ENCODE measurements at places on chromosomes 2 and 18. TPM values are rescaled to one million over a fixed set of nuclear protein-coding genes. Genes with fewer than 3 reads are reported as not detected.

Gene TTR
- total RNA-seq, result not detected

Gene KCNE4
- total RNA-seq, result 10.9 TPM

Gene SNRPD1
- 21.0 TPM for total RNA-seq

Gene ABCG8
- total RNA-seq, result not detected

Gene GPR45
- total RNA-seq, result not detected

GRCh38 chr2:219252900-219253752 lies at the start of gene TUBA4B:
Gene TUBA4B (plus strand): TSS chr2:219253243. CDS start chr2:219253408, 165 bp downstream.
- H3K4me3 ChIP-seq, result peak within 1 kb of the TSS; percentile 76
- peak within 1 kb of the TSS; percentile 8 for H3K27ac ChIP-seq
- no peaks in the 10 kb centered on the region for H3K27me3 ChIP-seq
- H3K4me1 ChIP-seq, result no peaks in the 10 kb centered on the region
- DNase-seq, result peak; percentile 86
- no peaks in the 10 kb centered on the region for H3K36me3 ChIP-seq

- peaks cover 5% of the 10 kb centered on the region for H3K36me3 ChIP-seq
- no peak overlapping the region for H3K27ac ChIP-seq
- H3K4me3 ChIP-seq, result no peak overlapping the region
- H3K4me1 ChIP-seq, result no peaks in the 10 kb centered on the region
These were observed 51.8 kb downstream of the ATIC start for GRCh38 chr2:215363461-215364156.

Gene PRKAG3
- 0.19 TPM for total RNA-seq

DNA sequence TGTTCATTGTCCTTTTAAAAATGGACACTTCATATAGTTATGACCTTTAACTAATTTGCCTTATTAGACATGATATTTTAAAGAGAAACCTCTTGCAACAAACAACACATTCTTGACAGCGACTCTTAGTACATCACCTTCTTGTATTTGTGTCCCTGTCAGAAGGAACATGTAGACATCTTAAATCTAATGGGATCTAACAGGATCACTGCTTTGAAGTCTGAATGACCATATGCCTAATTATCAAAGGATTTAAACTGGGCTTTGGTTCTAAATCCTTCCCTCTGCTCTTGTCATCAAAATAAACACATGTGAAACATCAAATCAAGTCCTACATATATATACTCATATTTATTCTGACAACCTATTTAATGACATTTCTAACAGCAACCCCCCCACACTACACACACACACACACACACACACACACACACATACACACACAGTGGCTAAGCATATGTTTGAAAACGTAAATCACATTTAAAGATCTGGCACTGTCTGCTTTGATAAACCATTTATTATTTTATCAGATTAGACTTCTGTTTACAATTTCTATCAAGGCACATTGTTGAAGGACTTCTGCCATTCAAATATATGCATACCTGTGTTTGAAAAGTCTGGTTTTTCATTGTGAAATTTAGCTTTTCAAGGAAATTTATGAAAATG lies 4.2 kb downstream of the GALNT13 start:
- no peaks in the 10 kb centered on the region for H3K27me3 ChIP-seq
- H3K4me1 ChIP-seq, result no peaks in the 10 kb centered on the region
- no peak for DNase-seq
- no peak overlapping the region for H3K27ac ChIP-seq
- H3K4me3 ChIP-seq, result no peak overlapping the region

Gene AQP12B
- total RNA-seq, result not detected

GRCh38 chr2:204510709-204511420 lies 34.4 kb upstream of the PARD3B start:
- H3K4me1 ChIP-seq, result no peaks in the 10 kb centered on the region
- H3K4me3 ChIP-seq, result no peak overlapping the region
- peaks cover 2% of the 10 kb centered on the region for H3K27me3 ChIP-seq
- H3K27ac ChIP-seq, result no peak overlapping the region
- DNase-seq, result no peak

Gene RGPD3
- total RNA-seq, result 0.18 TPM

Gene SLC8A1
- 30.5 TPM for total RNA-seq

- H3K36me3 ChIP-seq, result no peaks in the 10 kb centered on the region
- H3K4me3 ChIP-seq, result no peak overlapping the region
- H3K27ac ChIP-seq, result no peak overlapping the region
- no peaks in the 10 kb centered on the region for H3K27me3 ChIP-seq
- DNase-seq, result no peak
These were observed 30.7 kb upstream of the DUSP2 start for GRCh38 chr2:96175951-96176350.

GRCh38 chr18:12694032-12694431 lies 8.5 kb downstream of the CEP76 start:
- no peaks in the 10 kb centered on the region for H3K36me3 ChIP-seq
- H3K4me1 ChIP-seq, result no peaks in the 10 kb centered on the region
- no peaks in the 10 kb centered on the region for H3K27me3 ChIP-seq

GRCh38 chr2:201313362-201313761 lies 43.8 kb downstream of the FLACC1 start:
- no peaks in the 10 kb centered on the region for H3K4me1 ChIP-seq
- H3K27me3 ChIP-seq, result no peaks in the 10 kb centered on the region
- no peak overlapping the region for H3K27ac ChIP-seq
- DNase-seq, result no peak

- no peak overlapping the region for H3K27ac ChIP-seq
- no peaks in the 10 kb centered on the region for H3K4me1 ChIP-seq
- H3K27me3 ChIP-seq, result peaks cover 1% of the 10 kb centered on the region
- DNase-seq, result no peak
- no peaks in the 10 kb centered on the region for H3K36me3 ChIP-seq
These were observed 260.2 kb downstream of the INSIG2 start for GRCh38 chr2:118348380-118349034.

DNA sequence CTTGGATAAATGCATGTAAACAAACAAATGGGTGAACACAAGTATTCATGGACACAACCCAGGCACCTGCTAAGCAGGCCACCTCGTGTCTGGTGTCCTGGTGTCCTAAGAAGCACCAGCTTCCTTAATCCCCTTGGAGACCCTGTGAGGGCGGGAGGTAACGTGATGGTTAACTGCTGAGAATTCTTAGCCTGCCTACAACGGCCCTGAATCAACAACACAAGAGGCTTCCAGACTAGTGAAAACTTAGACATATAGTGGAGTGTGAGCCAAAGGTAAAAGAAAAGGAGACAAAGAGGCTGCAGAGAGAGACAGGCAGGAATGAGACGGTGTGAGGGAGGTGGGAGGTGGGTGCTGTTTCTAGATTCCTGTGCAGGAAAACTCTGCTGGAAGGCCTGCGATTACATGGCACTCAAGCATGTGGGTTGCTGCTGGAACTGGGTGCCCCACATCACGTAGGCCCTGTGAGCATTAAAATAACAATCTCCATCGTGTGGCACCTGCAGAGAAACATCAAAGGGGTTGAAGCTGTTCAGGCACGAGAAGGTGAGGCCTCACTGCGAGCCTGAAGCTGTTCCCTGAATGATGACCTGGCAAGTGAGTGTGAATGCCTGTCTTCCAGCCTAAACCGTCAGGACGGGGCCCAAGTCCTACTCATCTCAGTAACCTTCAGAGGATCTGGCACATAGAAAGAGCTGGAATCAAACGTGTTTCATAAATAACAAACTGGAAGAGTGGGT lies 64.2 kb downstream of the RPL37A start:
- peaks cover 7% of the 10 kb centered on the region for H3K4me1 ChIP-seq
- H3K27ac ChIP-seq, result no peak overlapping the region
- DNase-seq, result no peak
- no peak overlapping the region for H3K4me3 ChIP-seq
- no peaks in the 10 kb centered on the region for H3K27me3 ChIP-seq

GRCh38 chr2:200810252-200810997 lies 1.3 kb upstream of the BZW1 start:
- no peaks in the 10 kb centered on the region for H3K27me3 ChIP-seq
- H3K4me1 ChIP-seq, result no peaks in the 10 kb centered on the region
- peak overlapping the region; percentile 91 for H3K4me3 ChIP-seq
- DNase-seq, result peak; percentile 54
- H3K36me3 ChIP-seq, result no peaks in the 10 kb centered on the region

GRCh38 chr2:88669482-88670214 lies 21.8 kb upstream of the RPIA start:
- no peaks in the 10 kb centered on the region for H3K27me3 ChIP-seq
- no peaks in the 10 kb centered on the region for H3K36me3 ChIP-seq
- DNase-seq, result no peak
- H3K4me1 ChIP-seq, result no peaks in the 10 kb centered on the region
- no peak overlapping the region for H3K4me3 ChIP-seq
- no peak overlapping the region for H3K27ac ChIP-seq

DNA sequence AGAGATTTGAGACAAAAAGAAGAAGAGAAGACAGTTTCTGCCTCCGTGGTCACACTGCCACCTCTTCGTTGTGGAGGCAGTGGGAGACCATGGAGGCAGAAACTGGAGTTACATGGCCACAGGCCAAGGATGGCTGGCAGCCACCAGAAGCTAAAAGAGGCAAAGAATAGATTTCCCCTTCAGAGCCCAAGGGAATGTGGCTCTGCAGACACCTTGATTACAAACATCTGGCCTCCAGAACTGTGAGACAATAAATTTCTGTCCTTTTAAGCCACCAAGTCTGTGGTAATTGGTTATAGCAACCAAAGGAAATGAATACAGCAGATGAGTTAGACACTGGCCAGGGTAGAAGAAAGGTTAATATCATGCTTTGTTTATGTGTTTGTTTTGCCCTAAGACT lies 420.4 kb upstream of the LYPD1 start:
- H3K4me1 ChIP-seq, result no peaks in the 10 kb centered on the region
- H3K36me3 ChIP-seq, result no peaks in the 10 kb centered on the region

- H3K27ac ChIP-seq, result no peak overlapping the region
- no peaks in the 10 kb centered on the region for H3K36me3 ChIP-seq
- no peak overlapping the region for H3K4me3 ChIP-seq
- H3K4me1 ChIP-seq, result no peaks in the 10 kb centered on the region
These were observed 19.4 kb upstream of the DSC3 start for GRCh38 chr18:31061945-31062344.

GRCh38 chr2:74130211-74130995 lies 17.3 kb downstream of the BOLA3 start:
- no peak overlapping the region for H3K4me3 ChIP-seq
- no peak for DNase-seq
- peaks cover 4% of the 10 kb centered on the region for H3K36me3 ChIP-seq
- H3K4me1 ChIP-seq, result no peaks in the 10 kb centered on the region

Gene DSG3
- not detected for total RNA-seq

Gene PLGLB1
- total RNA-seq, result 9.0 TPM

GRCh38 chr2:148130581-148130980 lies 109.7 kb downstream of the MBD5 start:
- peaks cover 3% of the 10 kb centered on the region for H3K4me1 ChIP-seq
- no peaks in the 10 kb centered on the region for H3K36me3 ChIP-seq
- no peak for DNase-seq
- H3K4me3 ChIP-seq, result no peak overlapping the region
- H3K27me3 ChIP-seq, result no peaks in the 10 kb centered on the region
- H3K27ac ChIP-seq, result no peak overlapping the region

DNA sequence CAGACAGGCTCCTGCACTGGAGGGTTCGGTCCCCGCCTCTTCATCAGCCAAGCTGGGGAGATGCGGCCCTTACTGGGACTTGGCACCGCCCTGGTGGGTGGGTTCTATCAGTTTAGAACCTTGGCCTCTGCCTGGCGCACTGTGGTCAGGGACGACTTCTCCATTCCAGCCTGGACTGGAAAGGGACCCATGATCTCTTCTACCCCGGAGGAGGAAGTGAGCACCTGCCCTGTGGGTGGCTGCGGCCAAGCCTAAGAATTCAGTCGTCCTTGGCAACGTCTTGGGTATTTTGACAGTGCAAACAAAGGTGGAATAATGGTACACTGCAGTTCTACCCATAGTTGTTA lies 106.9 kb upstream of the CD302 start:
- DNase-seq, result peak; percentile 83
- no peak overlapping the region for H3K27ac ChIP-seq
- H3K36me3 ChIP-seq, result no peaks in the 10 kb centered on the region
- no peak overlapping the region for H3K4me3 ChIP-seq
- H3K27me3 ChIP-seq, result no peaks in the 10 kb centered on the region

Gene UBR3
- 63.9 TPM for total RNA-seq

Gene MYO1B
- total RNA-seq, result 86.4 TPM

- H3K27ac ChIP-seq, result no peak overlapping the region
- no peaks in the 10 kb centered on the region for H3K4me1 ChIP-seq
- H3K36me3 ChIP-seq, result no peaks in the 10 kb centered on the region
- H3K27me3 ChIP-seq, result no peaks in the 10 kb centered on the region
- no peak overlapping the region for H3K4me3 ChIP-seq
These were observed 44.7 kb upstream of the RAB31 start for GRCh38 chr18:9663377-9663776.

DNA sequence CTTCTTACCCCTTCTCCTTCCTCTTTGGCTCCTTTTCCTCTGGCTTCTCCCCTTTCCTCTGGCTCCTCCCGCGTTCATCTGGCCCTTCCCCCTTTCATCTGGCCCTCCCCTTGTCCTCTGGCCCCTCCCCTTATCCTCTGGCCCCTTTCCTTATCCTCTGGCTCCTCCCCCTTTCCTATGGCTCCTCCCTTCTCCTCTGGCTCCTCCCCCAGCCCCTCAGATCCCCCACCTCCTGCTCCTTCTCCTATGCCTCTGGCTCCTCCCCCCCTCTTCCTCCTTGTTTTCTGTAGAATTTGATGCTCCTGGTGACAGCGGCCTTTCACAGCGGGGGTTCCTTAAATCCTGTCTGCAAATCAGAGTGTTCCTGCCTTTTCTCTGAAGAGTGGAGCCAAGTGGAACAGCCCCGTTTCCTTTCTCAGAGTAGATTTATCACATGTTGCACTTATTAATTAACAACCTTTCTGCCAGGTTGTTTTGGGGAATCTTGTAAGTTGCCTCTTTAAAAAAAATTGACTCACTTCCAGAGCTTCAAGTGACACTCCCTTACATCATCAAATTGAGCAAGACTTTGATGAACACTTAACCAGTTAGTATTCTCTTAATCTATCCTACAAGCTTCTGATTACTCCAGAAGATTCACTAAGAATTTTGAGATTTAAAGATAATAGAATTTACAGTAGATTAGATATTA lies 27.9 kb downstream of the FABP1 start:
- no peaks in the 10 kb centered on the region for H3K27me3 ChIP-seq
- no peak overlapping the region for H3K4me3 ChIP-seq
- no peak for DNase-seq
- no peaks in the 10 kb centered on the region for H3K36me3 ChIP-seq

GRCh38 chr2:24354957-24355356 lies 5.4 kb downstream of the ITSN2 start:
- H3K36me3 ChIP-seq, result no peaks in the 10 kb centered on the region
- no peaks in the 10 kb centered on the region for H3K27me3 ChIP-seq
- H3K27ac ChIP-seq, result no peak overlapping the region
- DNase-seq, result no peak

Gene MATN3
- 1.6 TPM for total RNA-seq

Gene SERPINB2
- total RNA-seq, result 2.0 TPM

- no peaks in the 10 kb centered on the region for H3K36me3 ChIP-seq
- no peak for DNase-seq
- no peaks in the 10 kb centered on the region for H3K4me1 ChIP-seq
These were observed 26.1 kb upstream of the PRLH start for GRCh38 chr2:237540223-237540775.

Gene IL1RN
- total RNA-seq, result 7.1 TPM
